Stimulated activated CD8-positive, alpha-beta memory T cell treated with anti-CD3 and anti-CD28 coated beads, Interleukin-4, amount 100 ng/mL, for 24 hours (primary cell): ENCODE measurements at places on chromosomes 11 and 22.

DNA sequence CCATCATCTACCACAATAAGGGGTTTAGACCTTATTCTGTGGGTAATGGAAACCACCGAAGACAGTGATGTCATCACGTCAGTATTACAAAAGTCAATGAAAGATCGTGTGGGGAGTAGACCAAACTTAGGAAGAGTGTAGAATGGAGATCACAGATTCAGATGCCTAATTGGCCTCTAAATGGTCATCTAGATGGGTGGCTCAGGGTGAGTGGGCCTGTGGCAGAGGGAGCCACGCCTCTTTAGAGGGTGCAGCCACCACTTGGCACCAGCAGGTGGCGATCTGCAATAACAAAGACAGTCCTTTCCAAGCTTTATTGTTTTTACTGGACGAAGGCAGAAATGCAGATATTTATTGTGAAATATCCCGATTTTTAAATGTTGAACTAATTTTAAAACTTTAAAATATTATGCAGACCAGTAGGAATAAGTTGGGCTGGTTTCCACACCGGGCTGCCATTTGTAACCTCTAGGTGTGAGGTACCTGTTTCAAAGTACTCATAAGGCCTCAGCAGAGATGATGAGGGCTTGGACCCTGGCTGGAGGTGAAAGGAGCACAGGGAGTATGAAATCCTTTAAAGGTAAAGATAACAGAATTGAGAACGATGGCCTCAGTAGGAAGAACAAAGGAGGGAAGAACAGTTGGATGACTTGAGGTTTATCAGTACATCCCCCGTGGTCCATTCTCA, 222.0 kb downstream of the DBX1 start:
- DNase-seq, result peak; percentile 7

- no peak for DNase-seq
Measured at GRCh38 chr22:37273846-37274225, 8.5 kb upstream of the CYTH4 start.

DNA sequence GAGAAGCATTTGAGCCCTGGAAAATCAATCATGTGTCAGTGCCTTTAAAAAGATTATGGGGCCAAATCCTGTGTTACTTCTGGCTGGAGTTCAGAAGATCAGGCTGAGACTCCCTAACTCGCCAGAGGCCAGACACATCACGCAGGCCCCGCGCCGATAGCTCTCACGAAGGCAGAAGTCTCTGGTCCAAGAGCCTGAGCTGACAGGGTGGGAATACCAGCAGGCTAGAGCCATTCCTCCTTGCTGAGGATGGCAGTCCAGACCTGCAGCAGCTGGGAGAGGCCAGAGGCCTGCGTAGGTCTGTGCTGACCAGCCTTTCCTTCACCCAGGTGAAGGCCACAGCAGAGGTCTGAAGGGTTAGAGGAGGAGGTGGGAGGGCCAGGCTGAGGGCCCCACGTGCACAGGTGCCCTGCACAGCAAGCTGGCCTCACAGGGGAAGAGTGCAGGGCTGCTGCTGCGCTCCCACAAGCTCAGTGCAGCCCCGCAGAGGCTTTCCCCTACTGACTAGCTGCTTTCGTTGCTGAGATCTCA, 52.9 kb downstream of the ST14 start:
- DNase-seq, result no peak

GRCh38 chr22:35380537-35381423, at the start of gene HMOX1:
TSS of gene HMOX1 (plus strand) at chr22:35381096. CDS start at chr22:35381174, 78 bp downstream.
- peak; percentile 31 for DNase-seq

DNA sequence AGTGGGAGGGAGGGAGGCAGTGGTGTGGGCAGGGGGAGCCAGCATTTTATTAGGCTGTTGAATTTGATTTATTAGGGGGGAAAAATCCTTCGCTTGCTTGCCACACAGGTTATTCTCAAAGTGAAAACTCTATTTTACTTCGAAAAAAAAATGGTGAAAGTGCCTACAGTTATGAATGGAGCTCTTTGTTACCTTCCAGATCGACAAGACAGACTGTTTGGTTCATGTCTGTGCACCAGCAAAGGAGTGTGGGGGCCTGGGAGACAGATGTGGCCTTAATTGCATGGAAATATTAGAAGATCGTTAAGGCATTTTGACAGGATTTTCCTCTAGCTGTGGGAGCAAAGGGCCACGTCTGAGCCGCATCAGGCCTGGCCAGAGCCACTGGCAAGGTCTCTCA, 45.7 kb downstream of the FLI1 start:
- DNase-seq, result no peak

- DNase-seq, result no peak
Measured at GRCh38 chr11:84188521-84188920, 902.4 kb upstream of the CCDC90B start.

- no peak for DNase-seq
Measured at GRCh38 chr11:78549624-78550409, 24.8 kb downstream of the NARS2 start.

- DNase-seq, result no peak
Measured at GRCh38 chr11:39294648-39295047, 2164.8 kb downstream of the LRRC4C start.

GRCh38 chr11:6620636-6621035, 1.4 kb upstream of the TPP1 start:
- no peak for DNase-seq

GRCh38 chr11:47552056-47552565, 821 bp downstream of the CELF1 start:
- no peak for DNase-seq
